ENCODE measurements at places on chromosomes 6 and 20. TPM values are rescaled to one million over a fixed set of nuclear protein-coding genes. Genes with fewer than 3 reads are reported as not detected.

RSPO3 gene
- polyA plus RNA-seq, result 22.8 TPM

FAM209B gene
- 0.80 TPM for polyA plus RNA-seq

DNA sequence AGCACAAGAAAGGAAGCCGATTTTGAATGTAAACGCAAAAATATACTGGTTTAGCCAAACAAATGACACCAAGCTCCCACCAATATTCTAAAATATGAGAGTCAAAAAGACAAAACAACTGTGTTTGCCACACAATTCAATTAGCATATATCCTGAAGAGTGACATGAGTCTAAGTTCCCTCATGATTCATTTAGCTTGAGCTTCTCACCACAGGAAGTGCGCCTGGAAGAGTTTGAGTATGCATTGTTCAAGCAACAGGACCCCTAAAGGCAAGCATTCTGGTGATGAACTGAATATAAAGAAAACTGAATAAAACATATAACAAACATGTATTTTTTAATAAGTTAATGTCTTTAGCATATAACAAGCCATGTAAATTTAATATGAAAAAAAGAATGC lies 115.2 kb upstream of the RUNX2 start:
- DNase-seq, result no peak

DNA sequence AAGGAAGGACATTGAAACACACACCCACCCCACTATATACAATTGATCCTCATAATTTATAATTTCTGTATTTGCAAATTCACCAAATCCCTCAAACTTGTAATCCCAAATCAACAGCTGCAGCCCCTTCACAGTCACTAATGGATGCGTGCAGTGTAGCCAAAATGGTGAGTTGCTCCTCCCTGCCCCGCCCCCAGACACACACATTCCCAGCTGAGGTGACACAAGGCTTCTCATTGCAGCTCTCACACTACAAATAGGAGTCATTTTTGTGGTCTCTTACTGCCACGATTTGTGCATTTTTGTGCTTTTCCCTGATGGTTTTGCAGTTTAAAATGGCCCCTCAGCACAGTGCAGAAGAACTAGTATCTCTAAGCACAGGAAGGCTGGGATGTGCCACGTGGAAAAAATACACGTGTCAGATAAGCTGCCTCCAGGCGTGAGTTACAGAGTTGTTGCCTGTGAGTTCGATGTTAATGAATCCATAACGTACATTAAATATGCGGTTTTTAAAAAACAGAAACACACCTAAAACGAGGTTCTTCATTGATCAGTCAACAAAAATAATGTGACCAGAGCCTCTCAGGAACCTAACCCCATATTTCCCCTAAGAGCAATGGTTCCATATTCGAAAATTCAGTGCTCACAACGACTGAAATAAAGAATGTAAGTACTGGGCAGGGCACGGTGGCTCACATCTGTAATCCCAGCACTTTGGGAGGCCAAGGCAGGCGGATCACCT lies 8.2 kb downstream of the ATP9A start:
- no peak for DNase-seq
